ENCODE measurements at places on chromosomes 3 and 15.

GRCh38 chr3:47678446-47679338 is 100.0 kb upstream of the CSPG5 start:
- DNase-seq, result no peak

DNA sequence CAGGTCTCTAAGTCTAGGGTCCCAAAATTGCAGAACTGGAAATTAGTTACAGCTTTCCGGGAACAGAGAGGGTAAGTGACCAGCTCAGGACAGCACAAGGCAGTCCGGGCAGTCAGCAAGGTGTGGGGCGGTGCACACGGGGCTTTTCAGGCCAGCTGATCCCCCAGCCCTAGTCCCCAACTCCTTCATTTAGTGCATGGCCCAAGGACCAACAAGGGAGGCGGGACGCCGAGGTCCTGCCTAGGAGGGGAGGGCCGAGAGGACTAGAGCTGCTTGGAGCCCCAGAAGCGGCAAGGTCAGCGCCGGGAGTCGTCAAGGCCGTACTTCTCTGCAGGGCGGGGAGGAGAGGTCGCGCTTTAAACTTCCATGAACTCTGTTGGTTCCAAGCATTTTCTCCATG is 2.0 kb upstream of the PDE8A start:
- no peak for DNase-seq

- DNase-seq, result no peak
Observed at GRCh38 chr3:11385891-11386290, 113.7 kb downstream of the ATG7 start.

DNA sequence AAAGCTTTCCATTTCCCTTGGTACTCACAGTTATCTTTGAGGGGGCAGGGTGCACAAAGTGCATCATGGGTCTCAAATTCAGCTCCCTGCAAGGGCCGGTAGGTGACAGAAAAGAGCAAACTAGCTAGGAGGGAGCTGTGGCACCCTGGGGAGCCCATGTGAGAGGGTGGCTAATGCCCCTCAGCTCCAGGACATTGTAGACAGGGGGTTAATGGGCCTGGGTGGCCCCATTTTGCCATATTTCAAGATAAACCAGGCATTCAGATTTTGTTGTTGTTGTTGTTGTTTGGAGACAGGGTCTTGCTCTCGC is 3.7 kb upstream of the SLC6A6 start:
- DNase-seq, result no peak

GRCh38 chr15:38878926-38879325 is 314.3 kb upstream of the RASGRP1 start:
- DNase-seq, result no peak

- DNase-seq, result no peak
Observed at GRCh38 chr3:129592381-129593131, 13.9 kb downstream of the PLXND1 start.

GRCh38 chr15:42939841-42940240 is 19.3 kb upstream of the TTBK2 start:
- DNase-seq, result no peak

DNA sequence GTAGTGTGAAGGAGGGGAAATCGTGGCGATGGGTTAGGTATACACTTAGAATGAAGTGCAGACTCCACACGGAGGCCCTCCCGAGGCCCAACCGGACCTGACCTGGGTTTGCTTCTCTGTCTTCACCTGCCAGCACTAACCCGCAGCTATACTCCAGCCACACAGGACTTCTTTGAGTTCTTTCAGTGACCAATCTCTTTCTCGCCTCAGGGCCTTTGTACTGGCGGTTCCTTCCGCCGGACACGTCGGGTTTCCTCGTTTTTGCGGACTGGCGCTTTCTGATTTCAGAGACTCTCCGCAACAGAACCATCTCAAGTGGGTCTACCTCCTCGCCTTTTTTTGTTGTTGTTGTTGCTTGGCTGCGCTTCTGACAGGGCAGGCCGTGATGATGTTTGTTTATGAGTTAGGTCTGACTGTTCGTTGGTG is at the start of gene NEIL1:
TSS of gene NEIL1 (plus strand) at position 244 of the 426 bp plus-strand sequence. CDS start 1,867 bp downstream, outside the sequence.
- DNase-seq, result no peak

DNA sequence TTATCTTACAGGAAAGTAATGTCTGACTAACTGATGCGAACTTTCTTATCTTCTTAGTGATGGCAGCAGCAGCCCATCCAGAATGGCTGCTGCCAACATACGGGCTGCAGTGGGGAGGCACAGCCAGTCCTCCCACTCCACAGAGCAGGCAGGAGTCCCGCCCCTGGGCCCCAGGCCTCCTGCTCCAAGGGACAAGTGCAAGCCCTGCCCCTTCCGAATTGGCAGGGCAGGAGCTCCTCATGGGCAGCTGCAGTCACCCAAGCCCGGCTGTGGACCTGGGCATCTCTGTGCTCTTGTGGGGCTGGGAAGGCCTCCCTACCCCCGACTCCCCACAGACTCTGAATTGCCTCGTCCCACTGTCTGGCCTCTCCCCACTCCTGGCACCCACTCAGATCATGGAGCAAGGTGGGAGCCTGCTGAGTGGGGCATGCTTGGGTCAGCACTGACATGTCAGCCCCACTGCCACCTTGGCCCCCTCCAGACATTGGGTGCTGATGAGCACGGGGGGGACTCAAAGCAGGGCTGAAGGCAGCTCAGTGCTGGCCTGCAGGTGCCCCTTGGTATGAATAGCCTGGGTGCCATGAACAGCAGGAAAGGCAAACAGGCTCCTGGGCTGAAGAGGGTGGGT is 618.9 kb upstream of the KCNMB2 start:
- DNase-seq, result no peak

- no peak for DNase-seq
Observed at GRCh38 chr3:13221491-13222061, 148.3 kb upstream of the IQSEC1 start.

GRCh38 chr15:79209690-79210089 is 72.8 kb upstream of the ANKRD34C start:
- DNase-seq, result no peak

DNA sequence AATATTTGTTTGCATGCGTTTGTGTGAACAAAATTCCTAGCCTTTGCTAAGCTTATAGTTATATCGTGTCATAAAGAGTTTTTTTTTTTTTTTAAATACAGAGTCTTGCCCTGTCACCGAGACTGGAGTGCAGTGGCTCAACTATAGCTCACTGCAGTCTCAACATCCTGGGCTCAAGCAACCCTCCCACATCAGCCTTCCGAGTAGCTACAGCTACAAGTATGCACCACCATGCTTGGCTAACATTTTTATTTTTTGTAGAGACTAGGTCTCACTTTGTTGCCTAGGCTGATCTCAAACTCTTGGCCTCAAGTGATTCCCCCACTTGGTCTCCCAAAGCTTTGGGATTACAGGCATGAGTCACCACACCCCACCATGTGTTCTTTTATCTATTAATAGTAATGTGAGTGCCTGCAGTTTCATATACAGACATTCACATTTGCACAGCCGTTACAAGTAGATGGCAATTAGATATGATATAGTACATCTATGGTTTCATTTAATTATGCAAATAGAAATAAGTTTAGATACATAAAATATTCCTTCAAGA is 848.6 kb downstream of the PDCD6IP start:
- DNase-seq, result no peak

DNA sequence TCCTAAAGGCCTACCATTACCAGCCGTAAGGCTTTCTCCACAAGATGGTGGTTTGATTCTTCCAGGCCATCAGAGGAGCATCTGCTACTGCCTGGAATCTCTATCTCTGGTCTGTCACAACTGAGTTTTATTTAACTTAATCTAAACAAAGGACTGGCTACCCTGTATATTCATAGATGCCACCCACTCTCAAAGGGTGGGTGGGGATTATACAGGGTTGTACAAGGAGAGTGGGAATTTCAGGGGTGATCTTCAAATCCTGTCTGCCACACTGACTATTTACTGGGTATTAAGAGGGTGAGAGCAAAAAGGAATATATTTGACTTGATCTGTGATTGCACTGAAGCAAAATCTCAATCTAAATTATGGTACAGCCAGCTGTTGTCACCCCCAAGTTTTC is 253.3 kb downstream of the MBNL1 start:
- no peak for DNase-seq
